ENCODE measurements at places on chromosomes 1 and 21.

DNA sequence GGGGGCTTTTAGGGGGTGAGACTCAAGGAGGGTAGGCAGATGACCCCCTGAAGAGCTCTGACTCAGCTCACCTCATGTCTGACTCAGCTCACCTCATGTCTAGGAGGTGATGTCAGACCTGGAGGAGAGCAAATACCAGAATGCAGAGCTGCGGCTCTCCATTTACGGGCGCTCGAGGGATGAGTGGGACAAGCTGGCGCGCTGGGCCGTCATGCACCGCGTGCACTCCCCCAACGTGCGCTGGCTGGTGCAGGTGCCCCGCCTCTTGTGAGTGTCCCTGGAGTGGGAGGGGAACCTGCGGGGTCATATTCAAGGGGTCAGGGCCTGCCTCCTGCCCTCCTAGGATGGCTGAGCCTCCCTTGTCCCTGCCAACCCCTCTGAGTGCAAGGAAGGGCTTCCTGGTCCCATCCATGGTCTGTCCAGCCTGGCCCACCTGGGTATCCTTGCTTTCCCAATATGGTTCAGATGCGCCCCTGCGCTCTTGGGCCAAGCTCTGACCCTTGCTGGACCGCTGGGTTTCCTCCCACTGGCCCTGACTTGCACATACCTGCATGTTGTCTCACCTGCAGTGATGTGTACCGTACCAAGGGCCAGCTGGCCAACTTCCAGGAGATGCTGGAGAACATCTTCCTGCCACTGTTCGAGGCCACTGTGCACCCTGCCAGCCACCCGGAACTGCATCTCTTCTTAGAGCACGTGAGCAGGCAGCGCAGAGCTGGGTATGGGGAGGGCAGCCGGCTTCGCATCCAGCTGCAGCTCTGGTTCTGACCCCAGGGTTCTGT, 9.1 kb downstream of the AMPD2 start:
- DNase-seq = no peak

DNA sequence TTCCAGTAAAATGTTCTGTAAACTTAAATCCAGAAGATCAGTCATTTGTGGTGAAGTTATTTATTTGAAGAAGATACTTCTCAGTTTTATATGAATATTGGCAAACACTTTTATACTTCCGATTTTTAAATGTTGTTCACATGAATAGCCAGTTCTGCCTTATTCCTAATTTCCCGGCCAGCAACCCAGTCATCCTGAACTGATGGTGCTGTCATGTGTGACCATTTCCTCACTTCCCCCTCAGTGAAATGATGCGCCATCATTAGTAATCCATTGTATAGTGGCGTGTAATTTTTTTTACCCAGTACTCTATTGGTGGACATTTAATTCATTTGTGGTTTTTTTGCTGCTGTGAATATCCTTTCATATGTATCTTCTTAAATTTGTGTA, 16.4 kb downstream of the GPSM2 start:
- no peak for DNase-seq

DNA sequence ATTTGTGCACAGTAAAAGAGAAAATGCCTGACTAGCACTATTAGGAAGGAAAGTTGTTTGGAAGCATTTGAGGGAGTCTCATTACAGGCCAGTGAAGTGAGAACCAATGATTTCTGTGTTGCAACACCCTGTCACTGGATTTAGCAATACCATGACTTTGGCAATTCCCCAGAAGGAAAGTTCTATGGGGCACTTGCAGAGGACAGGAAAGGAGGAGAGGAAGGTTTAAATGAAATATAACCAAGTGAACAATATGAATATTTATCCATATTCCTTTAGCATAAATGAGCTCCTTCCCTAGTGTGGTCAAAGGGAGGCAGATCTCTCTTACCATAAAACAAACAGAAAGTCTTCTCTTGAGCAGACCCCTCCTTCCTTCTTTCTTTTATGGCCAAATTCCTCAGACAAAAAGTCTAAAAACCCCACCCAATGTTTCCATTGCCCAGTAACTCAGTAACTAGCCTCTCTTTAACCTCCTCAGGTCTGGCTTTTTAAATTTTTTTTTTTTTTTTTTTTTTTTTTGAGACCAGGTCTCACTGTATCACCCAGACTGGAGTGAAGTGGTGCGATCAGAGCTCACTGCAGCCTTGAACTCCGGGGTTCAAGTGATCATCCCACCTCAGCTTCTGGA, 5.5 kb downstream of the TLR5 start:
- DNase-seq = no peak

DNA sequence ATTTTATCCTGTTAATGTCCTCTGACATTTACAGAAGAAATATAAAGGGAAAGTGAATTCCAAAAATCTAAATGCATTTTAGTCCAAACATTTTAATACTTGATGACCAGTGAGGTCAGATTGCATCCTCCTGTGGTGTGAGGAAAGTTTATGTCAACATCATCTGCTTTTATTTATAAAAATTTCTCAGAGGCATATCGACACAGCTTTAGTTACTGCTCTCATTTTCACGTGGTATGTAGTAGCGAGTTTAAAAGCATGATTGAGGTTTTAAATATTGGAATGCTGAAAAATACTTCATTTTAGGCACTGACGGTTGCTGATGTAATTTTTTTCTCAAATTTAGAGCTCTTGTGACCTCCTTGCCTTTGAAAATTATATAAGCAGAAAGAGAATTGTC, 234.8 kb downstream of the HMCN1 start:
- no peak for DNase-seq

DNA sequence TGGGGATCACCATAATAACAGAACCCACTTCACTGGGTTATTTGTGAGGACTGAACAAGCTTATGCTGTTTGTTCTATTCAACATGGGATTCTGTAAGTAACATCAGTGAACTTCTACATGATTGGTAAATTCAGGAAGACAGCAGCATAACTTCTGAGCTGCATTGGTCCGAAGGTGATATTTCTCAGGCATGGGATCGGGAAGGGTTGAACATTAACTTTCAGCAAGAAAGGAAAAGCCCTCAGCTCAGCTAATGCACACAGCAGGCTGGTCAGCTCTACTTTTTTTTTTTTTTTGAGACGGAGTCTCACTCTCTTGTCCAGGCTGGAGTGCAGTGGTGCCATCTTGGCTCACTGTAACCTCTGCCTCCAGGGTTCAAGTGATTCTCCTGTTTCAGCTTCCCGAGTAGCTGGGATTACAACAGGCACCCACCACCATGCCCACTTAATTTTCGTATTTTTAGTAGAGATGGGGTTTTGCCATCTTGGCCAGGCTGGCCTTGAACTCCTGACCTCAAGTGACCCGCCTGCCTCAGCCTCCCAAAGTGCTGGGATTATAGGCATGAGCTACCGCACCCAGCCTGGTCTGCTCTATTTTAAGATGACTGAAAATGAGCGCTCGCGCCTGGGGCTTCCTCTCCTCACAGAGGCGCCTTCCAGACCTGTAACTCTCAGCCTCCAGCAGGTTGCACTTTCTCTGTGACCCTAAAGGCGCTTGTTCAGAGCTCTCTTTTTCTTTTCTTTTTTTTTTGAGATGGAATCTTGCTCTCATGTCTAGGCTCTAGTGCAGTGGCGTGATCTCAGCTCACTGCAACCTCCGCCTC, 42.2 kb downstream of the ECE1 start:
- no peak for DNase-seq

DNA sequence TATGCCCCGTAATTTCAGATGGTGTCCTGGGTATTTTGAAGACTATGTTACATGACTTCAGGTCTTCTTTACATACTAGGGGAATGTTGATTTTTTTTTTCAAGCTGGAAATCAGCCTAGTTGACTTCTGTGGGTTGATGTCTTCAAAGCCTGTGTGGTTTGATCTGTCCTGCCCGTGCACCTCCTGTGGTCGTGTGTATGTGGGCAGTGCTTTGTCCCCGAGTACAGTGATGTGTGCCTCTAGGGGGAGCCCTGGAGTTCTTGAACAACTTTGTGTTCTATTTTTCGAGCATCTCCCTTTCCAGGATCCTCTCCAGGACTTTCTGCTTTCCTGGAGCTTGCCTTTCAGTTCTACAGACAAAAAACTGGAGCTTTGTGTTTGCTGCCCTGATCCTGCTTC, 28.9 kb downstream of the OBSCN start:
- DNase-seq = no peak

- no peak for DNase-seq
Observed at GRCh38 chr1:228849011-228849541, 113.8 kb downstream of the RHOU start.

GRCh38 chr21:17542371-17543011, 29.6 kb downstream of the CXADR start:
- no peak for DNase-seq

- DNase-seq = no peak
Observed at GRCh38 chr1:19044471-19044870, 88.0 kb upstream of the IFFO2 start.

DNA sequence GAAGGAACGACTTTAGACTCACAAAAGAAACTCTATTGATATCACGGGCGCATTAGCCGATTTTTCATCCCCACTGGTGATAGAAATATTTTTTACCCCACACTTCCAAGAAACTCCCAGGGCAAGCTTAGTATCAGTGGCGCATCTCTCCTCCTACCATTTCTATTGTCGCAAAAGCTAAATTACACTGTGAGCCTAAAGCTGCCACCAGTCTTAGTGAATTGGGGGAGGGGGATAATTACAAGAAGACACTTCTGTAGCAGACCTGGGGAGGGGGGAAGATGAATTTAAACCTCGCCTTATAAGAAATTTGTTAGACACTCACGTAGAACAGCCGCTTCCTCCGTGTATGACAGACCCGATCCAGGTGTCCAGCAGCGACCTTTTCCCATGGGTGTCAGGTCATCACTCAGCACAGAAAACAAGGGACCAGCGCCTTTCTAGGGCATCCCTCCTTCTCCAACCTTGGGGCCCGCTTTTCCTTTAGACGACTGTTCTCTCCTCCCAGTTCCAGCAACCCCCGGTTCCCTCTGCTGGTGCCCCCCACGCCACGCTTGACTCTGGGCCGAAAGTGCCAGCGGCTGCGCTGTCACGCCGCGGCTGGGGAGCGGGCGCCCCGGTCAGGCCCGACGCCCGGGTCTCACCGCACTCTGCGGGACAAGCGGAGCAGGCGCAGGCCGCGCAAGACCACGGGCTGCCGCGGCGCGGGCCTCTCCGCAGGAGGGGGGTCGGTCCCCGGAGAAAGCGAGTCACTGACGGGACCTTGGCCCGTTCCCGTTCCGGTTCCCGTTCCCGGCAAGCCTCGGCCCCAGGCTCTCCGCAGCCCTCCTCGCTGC, 821 bp downstream of the PHC2 start:
- peak; percentile 4 for DNase-seq

GRCh38 chr1:27634177-27634984, 604 bp downstream of the FGR start:
- DNase-seq = peak; percentile 39

DNA sequence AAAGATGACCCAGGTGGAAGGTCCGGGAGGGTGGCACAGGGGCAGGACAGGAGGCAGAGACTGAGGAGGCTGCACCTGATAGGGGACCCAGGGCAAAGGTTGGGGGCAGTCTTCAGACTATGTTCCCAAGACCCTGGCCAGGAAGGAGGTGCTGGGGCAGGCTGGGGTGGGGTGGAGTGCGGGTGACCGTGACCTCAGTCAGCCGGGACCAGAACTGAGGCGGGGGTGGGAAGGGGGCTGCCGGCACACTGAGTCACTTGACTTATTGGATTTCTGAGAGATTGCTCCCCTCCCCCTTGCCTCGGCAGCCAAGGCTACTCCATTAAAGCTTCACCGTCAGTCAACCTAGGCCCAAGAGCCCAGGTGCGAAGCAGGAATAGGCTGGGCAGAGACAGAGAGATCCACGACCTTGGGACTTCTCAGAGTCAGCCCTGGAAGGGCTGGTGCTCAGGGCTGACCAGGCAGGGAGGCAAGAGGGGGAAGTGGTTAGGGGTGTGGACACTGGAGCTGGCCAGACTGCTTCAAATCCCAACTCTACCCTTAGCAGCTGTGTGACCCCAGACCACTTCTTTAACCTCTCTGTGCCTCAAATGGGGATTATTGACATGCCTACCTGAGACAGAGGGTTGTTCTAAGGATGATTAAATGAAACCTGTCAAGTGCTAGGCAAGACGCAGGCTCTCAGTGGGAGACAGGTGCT, 47.9 kb upstream of the LAPTM5 start:
- DNase-seq = no peak

DNA sequence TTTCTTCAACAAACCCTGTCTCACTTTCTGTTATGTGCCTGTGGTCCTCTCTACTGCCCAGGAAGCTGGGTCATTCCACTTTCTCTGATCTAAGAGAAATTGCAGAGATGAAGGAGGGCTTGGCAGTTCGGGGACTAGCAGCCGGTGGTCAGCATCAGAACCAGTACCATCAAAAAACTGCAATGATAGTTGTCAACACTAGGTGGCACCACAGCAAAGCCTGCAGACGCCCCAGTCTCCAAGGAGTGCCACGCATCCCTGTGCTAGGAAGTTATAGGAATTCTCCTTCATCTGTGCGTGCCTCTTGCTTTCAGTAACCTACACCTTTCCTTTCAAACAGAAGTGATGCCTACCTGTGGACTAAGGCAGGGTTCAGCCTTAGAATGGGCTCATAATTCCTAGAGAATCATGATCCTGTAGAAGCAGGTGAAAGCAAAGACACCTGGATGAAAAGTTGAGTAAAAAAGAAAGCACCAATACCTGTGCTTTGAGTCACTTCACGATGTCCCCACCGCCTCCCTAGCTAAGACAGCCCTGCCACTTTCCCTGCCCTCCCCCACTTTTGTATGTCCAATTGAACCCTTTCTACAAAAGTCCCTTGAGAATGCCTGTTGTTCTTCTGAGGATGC, 129.2 kb downstream of the ADAMTS1 start:
- DNase-seq = peak; percentile 3

DNA sequence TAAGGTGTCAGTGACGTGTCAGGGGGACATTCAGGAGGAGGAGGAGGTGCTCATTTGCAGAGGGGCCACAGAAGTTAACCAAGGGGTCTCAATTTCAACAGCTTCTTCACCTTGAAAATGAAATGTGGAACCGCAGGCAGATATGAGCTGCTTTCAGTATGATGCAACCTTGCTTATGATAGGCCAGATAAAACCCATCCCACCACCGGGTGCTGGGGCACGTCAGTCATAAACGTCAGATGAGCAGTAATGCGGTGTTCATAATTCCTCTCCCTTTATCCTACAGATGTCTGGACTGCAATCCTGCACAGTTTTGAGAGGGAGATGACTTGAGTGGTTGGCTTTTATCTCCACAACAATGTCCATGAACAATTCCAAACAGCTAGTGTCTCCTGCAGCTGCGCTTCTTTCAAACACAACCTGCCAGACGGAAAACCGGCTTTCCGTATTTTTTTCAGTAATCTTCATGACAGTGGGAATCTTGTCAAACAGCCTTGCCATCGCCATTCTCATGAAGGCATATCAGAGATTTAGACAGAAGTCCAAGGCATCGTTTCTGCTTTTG, 1.7 kb downstream of the PTGFR start:
- no peak for DNase-seq

DNA sequence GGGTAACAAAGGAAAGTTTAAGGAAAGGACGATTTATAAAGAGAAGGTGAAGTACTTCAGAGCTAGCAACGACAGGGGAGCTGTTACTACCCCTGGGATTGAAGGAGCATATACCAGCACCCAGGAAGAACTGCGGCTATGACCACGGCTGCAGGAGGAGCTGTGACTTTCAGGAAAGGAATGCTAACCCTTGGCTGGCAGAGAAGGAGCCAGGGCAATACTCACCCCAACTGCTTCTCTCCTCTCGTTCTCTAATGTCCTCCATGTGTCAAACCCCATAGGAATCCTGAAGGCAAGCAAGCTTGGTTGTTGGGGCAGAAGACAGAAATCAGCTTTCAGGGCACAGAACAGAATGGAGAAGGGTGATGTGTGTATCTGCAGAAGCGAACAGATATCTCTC, 120.5 kb downstream of the TMEM53 start:
- DNase-seq = no peak

Data from CD4-positive, alpha-beta T cell treated with Interleukin-6 at 100 ng/mL for 8 hours (primary cell).